Neural progenitor cell (in vitro differentiated cells): ENCODE measurements at places on chromosomes 1 and 21. TPM values are rescaled to one million over a fixed set of nuclear protein-coding genes. Genes with fewer than 3 reads are reported as not detected.

MINDY1 gene
- total RNA-seq: 8.5 and 15.8 TPM in 2 replicates

GBP7 gene
- total RNA-seq: not detected in 2 replicates

SLAMF7 gene
- total RNA-seq: not detected in 2 replicates

LCE2A gene
- not detected in 2 replicates for total RNA-seq

DNA sequence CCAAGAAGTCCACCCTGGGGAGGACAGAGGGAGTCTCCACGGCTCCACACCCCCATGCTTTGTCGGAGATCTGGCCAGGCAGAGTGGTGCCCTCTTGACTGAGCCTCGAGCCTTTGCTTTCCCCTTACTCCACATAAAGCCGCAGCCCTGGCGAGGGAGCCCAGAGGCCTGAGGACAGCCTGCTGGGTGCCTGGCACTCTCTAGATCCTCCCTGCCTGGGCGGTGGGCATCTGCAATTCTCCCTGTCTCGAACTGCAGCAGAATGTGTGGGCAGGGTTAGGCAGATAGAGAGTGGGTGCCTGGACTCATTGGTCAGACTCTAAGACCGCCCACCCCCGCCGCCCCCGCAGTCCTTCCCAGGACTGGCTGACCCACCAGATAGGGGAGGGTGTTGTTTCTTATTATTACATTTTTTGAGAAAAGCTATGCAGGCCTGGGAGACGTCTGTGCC, 13.9 kb downstream of the EPHX1 start:
- no peak overlapping the region for H3K27ac ChIP-seq
- peaks cover 22% of the 10 kb centered on the region for H3K4me1 ChIP-seq
- H3K36me3 ChIP-seq: no peaks in the 10 kb centered on the region

DNA sequence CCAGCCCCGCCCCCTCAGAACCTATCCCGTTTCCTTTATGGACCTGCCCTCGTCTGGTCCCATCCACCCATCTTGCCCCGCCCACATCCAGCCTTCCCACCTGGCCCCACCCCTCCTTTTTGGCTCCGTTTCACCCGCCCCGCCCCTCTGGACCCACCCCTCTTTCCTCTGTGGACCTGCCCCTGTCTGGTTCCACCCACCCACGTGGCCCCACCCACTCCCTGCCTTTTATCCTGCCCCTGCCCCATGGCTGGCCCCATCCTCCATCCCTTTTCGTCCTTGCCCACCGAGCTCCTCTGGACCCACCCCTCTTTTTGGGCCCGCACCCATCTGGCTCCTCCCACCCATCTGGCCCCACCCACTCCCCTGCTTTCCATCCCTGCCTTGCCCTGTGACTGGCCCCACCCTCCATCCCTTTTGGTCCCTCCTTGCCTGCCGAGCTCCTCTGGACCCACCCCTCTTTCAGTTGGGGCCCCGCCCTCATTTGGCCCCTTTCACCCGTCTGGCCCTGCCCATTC, 177.3 kb downstream of the CAMTA1 start:
- no peak overlapping the region for H3K27ac ChIP-seq
- H3K27me3 ChIP-seq: no peaks in the 10 kb centered on the region
- peak; percentile 99 for DNase-seq
- no peaks in the 10 kb centered on the region for H3K36me3 ChIP-seq

S100A12 gene
- total RNA-seq: not detected in 2 replicates

DNA sequence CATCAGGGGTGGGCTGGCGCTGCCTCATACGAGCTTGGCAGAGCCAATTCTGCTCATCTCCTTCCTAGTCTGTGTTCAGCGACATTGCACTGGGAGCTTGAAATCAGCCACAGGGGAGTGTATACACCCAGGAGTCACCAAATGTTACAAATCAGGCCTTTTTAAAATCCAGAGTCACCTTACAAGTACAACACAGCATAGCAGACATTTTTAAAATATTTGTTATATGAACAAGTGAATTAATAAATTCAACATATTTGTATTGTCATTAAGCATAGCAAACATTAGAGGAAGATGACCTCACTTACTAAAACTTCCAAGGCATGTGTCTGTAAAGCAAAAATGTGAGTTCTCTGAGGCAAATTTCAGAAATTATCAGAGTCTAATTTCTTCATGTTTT, 210.0 kb downstream of the HLX start:
- H3K4me3 ChIP-seq: no peak overlapping the region
- no peaks in the 10 kb centered on the region for H3K36me3 ChIP-seq
- no peaks in the 10 kb centered on the region for H3K4me1 ChIP-seq

- H3K4me3 ChIP-seq: peak overlapping the region; percentile 42
- no peak overlapping the region for H3K27ac ChIP-seq
- H3K27me3 ChIP-seq: peaks cover 80% of the 10 kb centered on the region
Observed at GRCh38 chr1:1599030-1599934, 653 bp downstream of the FNDC10 start.

GRCh38 chr1:99348397-99349132, 84.3 kb downstream of the PLPPR4 start:
- no peaks in the 10 kb centered on the region for H3K4me1 ChIP-seq
- no peak overlapping the region for H3K4me3 ChIP-seq
- H3K27ac ChIP-seq: no peak overlapping the region
- no peaks in the 10 kb centered on the region for H3K27me3 ChIP-seq

DNA sequence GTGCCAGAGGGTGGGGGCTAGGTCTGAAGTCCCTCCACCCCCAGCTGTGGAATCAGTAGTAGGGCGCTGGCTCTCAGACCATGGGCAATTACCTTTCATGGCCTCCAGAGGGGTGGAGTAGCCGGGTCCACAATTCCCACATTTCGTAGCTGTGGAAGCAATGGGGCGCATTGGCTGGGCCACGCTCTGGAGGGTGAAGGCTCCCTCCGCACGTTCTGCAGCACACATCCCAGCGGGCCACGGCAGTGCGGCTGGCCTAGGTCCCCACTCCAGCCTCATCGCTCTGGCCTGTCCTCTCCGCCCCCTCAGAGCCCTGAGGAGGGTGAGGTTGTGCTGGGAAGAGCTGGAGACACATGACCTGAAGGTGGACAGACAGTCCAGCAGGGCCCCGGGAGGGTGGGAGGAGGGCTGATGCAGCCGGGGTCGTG, 2.9 kb downstream of the SELENBP1 start:
- H3K27ac ChIP-seq: no peak overlapping the region
- no peak for DNase-seq
- peaks cover 26% of the 10 kb centered on the region for H3K4me1 ChIP-seq
- no peaks in the 10 kb centered on the region for H3K27me3 ChIP-seq
- H3K36me3 ChIP-seq: no peaks in the 10 kb centered on the region

DNA sequence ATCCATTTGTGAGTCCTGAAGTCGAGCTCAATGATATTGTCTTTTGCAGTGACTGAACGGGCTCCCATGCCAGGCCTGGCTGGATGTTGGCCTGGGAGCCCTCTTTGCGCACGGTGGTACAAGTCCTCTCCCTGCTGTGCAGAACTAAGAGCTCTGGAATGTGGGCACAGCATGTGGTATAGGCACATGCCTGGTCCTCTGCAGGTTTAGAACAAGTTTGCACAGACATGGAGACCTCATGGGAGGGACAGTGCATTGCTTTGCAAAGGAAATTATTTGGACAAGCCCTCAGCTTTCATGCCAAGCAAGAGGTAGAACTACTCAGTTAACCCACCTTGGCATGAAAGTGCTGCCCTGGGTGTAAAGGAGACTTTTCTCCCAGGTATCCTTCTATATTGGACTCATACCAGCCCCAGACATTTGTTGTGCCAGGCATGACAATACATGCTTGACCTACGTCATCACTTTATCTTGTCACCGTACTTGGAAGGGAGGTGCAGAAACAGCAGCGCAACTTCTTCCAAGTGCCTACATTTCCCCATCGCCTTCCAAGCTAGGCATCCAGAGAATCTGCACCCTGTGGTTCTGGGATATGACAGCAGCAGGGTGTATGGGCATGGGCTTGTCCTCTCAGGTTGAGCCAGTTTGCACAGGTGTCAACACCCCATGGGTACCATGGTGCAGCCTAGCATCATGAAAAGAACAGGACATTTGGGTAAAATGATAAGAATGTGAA, 37.6 kb upstream of the MRPS6 start:
- H3K4me3 ChIP-seq: no peak overlapping the region
- H3K36me3 ChIP-seq: no peaks in the 10 kb centered on the region

GRCh38 chr1:21239221-21239620, 51.0 kb downstream of the ECE1 start:
- H3K4me1 ChIP-seq: peaks cover 19% of the 10 kb centered on the region
- no peaks in the 10 kb centered on the region for H3K27me3 ChIP-seq
- DNase-seq: no peak
- H3K36me3 ChIP-seq: no peaks in the 10 kb centered on the region
- H3K27ac ChIP-seq: no peak overlapping the region

RPAP2 gene
- total RNA-seq: 14.2 and 36.3 TPM in 2 replicates

GRCh38 chr1:197778366-197778945, 3.2 kb upstream of the DENND1B start:
- no peak for DNase-seq
- peaks cover 20% of the 10 kb centered on the region for H3K27me3 ChIP-seq
- no peaks in the 10 kb centered on the region for H3K36me3 ChIP-seq
- H3K4me1 ChIP-seq: peaks cover 20% of the 10 kb centered on the region
- no peak overlapping the region for H3K27ac ChIP-seq
- H3K4me3 ChIP-seq: no peak overlapping the region

- peak; percentile 31 for DNase-seq
- H3K4me3 ChIP-seq: no peak overlapping the region
- H3K27me3 ChIP-seq: no peaks in the 10 kb centered on the region
- no peaks in the 10 kb centered on the region for H3K36me3 ChIP-seq
- H3K4me1 ChIP-seq: peaks cover 23% of the 10 kb centered on the region
Observed at GRCh38 chr1:196302981-196303380, 305.3 kb downstream of the KCNT2 start.

DNA sequence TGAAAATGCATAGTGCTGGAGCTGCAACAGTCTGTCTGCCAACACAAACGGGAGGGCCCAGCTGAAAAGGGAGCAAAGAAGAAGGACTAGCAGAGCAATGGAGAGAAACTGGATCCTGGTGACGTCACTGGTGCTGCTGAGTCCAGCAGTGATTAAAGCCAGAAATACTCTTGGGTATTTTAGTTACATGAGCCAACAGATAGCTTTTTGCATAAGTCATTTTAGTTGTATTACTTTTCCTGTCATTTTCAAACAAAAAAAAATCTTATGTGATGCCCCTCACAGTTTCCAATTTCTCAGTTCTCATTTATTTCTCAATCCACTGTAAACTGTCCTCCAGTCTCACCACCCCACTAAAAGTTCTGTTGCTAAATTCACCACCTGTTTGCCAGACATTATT, 38.7 kb upstream of the NEK7 start:
- H3K27ac ChIP-seq: no peak overlapping the region
- H3K4me3 ChIP-seq: no peak overlapping the region

GRCh38 chr1:66384258-66384921, 149.6 kb upstream of the SGIP1 start:
- no peak overlapping the region for H3K27ac ChIP-seq
- no peaks in the 10 kb centered on the region for H3K36me3 ChIP-seq
- no peaks in the 10 kb centered on the region for H3K4me1 ChIP-seq
- no peak overlapping the region for H3K4me3 ChIP-seq
- H3K27me3 ChIP-seq: no peaks in the 10 kb centered on the region

DNA sequence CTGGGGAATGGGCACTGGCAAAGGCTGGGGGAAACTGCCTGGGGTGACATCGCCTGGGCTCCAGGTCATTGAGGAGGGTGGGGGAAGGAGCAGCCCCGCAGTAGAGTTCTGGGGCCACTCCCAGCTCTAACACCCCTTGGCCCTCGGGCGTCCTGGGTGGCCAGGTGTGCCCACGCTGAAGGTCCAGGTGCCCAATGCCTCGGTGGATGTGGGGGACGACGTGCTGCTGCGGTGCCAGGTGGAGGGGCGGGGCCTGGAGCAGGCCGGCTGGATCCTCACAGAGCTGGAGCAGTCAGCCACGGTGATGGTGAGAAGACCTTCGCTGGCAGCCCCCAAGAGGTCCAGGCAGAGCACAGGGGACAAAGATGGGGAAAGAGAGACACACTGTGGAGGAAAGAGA, 7.7 kb downstream of the NTRK1 start:
- no peaks in the 10 kb centered on the region for H3K36me3 ChIP-seq
- H3K4me3 ChIP-seq: no peak overlapping the region
- H3K27me3 ChIP-seq: peaks cover 44% of the 10 kb centered on the region

RAB25 gene
- total RNA-seq: 2.4 and 7.7 TPM in 2 replicates

DNA sequence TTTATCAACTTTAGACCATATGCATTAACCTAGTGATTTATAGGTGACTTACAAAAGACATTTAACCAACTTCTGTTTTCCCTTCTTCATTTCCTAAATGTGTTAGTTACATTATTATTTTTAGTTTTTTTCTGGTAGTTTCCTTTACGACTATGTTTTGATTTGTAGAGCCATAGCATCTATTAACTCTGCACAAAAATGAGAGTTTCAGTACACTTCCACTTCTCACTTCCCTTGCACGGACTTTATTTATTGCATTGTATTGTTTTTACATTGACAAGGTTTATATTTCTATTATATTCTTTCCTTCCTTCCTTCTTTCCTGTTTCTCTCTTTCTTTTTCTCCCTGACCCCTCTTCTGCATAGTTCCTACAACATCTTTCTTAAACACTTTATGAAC, 14.7 kb downstream of the PKN2 start:
- no peak for DNase-seq
- no peak overlapping the region for H3K4me3 ChIP-seq
- H3K4me1 ChIP-seq: peaks cover 7% of the 10 kb centered on the region
- no peaks in the 10 kb centered on the region for H3K27me3 ChIP-seq
- no peak overlapping the region for H3K27ac ChIP-seq
- no peaks in the 10 kb centered on the region for H3K36me3 ChIP-seq

DNA sequence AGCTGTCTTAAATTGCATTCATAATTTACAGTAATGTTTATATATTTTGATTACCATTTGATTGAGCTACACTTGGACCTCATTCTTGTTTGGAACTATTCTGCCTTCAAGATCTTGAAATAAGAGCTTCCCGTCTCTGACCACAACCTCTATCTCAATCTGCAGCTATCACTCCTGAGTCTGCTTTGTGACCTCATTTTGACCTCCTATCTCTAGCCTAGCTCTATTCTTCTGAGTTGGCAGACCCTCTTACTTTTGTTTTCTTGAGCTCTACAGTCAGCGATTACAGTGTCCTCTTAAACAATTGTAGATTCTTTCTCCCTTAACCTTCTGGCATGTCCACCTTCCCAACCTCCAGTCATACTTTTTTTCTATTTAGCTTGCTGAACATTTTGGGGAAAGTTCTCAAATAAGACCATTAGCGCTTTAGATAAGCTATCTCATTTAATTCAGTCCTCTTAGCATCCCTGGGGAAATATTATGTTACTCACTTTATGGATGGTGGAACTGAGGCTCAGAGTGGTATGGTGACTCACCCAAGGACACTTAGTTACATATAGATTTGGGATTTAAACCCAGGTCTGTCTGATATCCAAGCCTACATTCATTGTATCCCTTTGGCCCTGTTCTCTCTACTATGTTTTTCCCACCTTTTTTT, 19.1 kb downstream of the RPAP2 start:
- DNase-seq: no peak
- no peak overlapping the region for H3K4me3 ChIP-seq
- no peak overlapping the region for H3K27ac ChIP-seq
- H3K27me3 ChIP-seq: no peaks in the 10 kb centered on the region
- H3K4me1 ChIP-seq: no peaks in the 10 kb centered on the region

- H3K4me3 ChIP-seq: no peak overlapping the region
- no peak overlapping the region for H3K27ac ChIP-seq
- no peaks in the 10 kb centered on the region for H3K27me3 ChIP-seq
- DNase-seq: no peak
Observed at GRCh38 chr1:223179786-223180185, 36.7 kb upstream of the TLR5 start.
